ENCODE measurements at places on chromosomes 7 and 10.

DNA sequence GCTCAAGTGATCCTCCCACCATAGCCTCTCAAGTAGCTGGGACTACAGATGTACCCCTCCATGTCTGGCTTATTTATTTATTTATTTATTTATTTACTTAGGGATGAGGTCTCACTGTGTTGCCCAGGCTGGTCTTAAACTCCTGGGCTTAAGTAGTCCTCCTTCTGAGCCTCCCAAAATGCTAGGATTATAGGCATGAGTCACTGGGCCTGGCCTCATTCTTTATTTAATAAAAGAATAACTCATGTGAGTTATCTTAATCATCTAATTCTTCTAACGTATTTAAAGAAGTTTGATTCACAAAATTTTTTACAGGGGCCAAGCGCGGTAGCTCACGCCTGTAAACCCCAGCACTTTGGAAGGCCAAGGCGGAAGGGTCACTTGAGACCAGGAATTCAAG, 8.0 kb upstream of the SLC26A4 start:
- no peak for DNase-seq

DNA sequence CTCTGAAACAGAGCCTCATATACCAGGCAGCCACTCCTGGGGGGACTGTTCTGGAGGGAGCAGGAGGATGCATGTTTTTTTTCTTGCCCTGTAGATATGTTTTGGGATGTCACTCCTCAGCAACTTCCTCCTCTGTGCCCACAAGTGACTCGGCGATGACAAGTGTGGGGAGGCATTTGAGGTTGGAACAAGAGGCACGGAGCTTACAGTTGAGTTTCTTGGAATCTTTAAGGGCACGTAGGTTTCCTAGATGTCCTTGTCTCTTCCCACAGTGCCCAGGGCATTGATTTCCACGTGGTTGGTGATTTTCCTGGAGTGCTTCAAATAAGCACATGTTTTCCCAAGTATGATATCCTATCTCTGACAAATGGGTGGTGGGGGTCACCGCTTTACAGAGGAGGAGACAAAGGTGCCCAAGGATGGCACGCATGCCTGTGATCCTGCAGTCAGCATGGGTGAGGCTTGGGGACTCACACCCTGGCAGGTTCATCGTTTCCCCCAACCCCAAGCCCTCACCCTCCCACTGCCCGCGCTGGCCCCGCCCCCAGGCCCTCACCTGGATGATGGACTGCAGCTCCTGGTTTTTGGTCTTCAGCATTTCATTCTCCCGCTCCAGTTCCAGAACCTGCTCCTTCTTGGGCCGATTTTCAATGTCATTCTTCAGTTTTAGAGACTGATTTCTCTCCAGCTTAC, 95.2 kb upstream of the GNA12 start:
- DNase-seq = no peak

- DNase-seq = no peak
These were observed 1184.1 kb downstream of the TYW1 start for GRCh38 chr7:68180761-68181160.

- no peak for DNase-seq
These were observed 659 bp downstream of the OPTN start for GRCh38 chr10:13100349-13101294.

GRCh38 chr10:19843487-19843886, 27.3 kb downstream of the PLXDC2 start:
- DNase-seq = no peak

- no peak for DNase-seq
These were observed 442 bp downstream of the STYXL1 start for GRCh38 chr7:76047305-76047810.

DNA sequence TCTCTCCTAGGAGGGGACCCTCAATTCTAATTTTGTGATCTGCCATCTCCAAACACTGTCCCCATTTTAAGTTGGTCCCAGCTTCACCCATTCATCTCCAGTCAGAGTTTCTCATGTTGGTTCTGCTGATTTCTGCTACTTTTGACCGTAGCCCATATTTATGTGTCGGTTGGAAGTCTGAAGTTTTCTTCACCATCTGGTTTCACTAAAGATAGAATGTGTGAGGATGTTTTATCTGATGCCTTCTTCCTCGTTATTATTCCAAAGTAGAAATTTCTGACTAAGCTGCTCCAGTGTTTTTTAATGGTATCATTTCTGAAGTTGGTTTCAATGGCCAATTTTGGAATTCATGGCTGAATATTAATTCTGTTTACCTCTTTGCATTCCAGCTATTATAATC, 21.3 kb upstream of the IFIT2 start:
- no peak for DNase-seq

DNA sequence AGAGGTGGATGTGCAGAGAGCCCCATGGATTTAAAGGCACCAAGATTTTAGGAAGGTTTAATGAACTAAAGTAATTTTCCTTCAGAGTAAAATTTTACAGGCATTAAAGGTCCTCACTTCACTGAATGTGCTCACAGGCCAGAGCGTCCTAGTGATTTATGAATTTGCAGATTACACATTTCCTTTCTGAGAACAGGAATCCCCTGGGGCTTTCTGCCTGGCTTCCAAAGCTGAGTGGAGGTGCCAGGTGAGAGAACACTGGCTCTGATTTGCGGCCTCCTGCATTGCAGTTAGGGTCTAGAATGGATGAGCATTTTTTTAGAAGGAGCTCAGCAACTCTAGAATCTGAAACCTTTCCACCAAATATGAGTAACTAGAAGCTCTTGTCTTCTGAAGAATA, 194.3 kb downstream of the SORCS3 start:
- no peak for DNase-seq

DNA sequence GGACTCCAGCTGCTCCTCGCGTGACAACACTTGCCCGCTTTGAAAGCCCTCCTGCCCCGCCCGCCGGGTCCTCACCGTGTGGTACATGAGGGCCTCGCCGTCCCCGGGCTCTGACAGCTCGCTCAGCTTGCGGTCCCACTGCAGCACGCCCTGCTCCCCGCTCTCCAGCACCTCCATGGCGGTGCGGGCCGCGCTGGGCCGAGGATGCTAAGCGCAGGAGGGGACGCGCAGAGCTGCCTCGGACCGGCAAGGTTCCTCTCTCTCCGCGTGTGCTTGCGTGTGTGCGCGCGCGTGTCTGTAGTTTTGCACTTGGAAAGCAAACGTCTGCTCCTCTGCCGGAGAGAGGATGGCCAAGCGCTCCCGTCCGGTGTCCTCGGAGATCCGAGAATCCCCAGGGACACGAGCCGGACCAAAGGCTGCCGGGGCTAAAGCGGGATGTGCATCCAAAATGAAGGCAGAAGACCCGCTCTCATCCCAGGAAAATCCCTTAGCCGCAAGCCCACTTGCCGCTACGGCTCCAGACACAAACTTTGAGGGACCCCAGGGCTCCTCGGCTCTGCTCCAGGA, at the start of gene CREB3L2:
Gene CREB3L2 (minus strand): TSS at position 558 of the 567 bp plus-strand sequence. CDS start 381 bp downstream, at position 177.
- peak; percentile 74 for DNase-seq

DNA sequence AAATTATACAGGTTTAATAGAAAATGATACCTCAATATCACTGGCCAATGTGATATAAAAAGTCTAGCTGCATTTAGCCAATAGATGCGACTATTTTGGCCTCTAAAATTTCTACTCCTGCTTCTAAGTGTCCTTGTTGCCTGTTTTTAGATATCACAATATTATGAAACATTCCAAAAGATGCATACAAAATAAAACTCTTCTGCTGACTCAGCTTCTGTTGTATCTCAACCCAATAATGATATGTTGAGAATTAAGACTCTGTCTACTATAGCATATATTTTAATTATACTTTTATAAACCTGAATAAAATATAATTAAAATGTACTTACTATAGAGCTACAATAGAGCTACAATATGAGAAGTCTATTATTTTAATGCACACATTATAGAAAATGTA, 661.0 kb upstream of the TEX47 start:
- DNase-seq = no peak

- no peak for DNase-seq
These were observed 174.8 kb downstream of the FOXP2 start for GRCh38 chr7:114589436-114589835.

- DNase-seq = no peak
These were observed 71.0 kb upstream of the ADAM12 start for GRCh38 chr10:126459032-126459831.

GRCh38 chr10:3774018-3774813, 10.8 kb downstream of the KLF6 start:
- no peak for DNase-seq

DNA sequence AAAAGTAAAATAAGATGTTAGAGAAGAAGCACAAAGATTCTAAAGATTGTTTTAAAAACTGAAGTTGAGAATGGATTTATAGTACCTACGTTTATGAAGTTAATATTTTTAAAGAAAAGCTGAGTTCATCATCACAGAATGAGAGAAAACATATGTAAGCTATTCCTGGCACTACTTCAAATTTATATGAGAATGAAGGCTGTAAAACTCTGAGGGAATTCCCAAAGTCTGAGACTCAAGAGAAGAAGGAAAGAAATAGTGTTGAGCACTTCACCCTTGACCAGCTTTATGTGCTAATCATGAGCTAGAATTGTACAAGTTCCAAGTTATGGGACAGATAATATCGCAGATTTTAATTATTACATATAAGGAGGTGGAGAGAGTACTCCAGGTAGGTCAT, 323.7 kb upstream of the GNAI1 start:
- DNase-seq = no peak

- DNase-seq = no peak
These were observed 34.8 kb downstream of the VOPP1 start for GRCh38 chr7:55537458-55537990.

- no peak for DNase-seq
These were observed 247.9 kb downstream of the BAMBI start for GRCh38 chr10:28925121-28925663.

DNA sequence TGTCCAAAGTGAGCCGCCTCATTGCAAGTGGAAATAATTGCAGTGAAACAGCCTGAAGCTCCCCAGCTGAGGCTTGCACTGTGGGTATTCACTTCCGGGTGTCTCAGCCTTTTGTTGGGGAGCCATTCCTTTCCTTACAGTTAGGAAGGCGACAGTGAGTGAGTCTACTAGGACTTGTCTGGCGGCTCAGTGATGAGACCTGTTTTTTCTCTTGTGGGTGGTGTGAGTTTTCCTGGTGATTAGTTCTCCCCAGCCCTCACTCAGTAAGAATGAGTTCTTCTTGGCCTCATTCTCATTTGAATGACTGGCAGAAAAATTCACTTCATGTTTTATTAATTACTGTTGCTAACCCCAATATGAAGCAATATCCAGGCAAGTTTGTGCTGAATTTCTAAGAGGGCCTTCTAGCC, 2.6 kb downstream of the PGAM1 start:
- DNase-seq = peak; percentile 41

GRCh38 chr10:131315344-131315743, 3.8 kb upstream of the TCERG1L start:
- no peak for DNase-seq

DNA sequence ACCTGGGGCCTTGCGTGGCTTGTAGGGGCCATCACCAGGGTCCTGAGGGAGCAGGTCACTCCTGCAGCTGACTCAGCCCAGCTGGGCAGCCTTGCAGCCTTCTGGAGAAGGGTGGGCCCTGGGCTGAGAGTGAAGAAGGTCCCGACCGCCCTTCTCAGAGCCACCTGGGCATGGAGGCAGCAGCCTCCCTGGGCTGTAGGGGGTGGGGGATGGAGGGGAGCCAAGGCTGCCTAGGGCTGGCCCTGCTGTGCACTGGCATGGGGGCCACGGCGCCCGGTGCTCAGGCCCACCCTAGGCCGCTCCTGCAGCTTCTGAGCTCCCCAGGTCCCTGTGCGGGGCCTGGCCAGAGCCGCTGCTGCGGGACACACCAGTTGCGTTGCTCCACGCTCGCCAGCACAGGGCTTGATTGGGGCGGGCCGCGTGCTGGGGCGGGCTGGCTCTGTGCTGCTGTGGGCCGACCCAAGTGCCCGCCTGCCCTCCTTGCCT, 63.6 kb upstream of the NKX6-2 start:
- DNase-seq = no peak

GRCh38 chr7:43164757-43165156, 52.3 kb downstream of the HECW1 start:
- DNase-seq = no peak

GRCh38 chr10:95480102-95480900, 80.9 kb downstream of the SORBS1 start:
- DNase-seq = no peak

- no peak for DNase-seq
These were observed 1.0 kb downstream of the ASB15 start for GRCh38 chr7:123602648-123603047.

GRCh38 chr10:49300140-49300974, 1.4 kb downstream of the C10orf71 start:
- DNase-seq = no peak

DNA sequence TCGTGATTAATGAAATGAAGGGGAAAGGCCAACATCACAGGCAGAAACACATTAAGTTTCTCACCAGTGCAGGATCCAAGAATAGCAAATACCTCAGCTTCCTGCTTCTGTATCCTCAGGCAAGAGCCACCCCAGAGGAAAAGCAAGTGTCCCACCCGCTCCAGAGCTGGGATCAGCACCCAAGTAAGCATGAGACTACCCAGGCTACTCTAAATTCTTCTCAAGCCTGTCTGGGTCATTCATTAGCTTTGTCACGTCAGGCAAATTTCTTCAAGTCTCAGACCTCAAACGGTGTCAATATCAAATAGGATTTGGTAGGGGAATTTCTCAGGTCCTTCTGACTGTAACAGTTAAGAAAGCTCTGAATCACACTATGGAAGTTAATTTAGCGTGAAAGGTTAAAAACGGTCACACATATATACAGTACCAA, 59.0 kb downstream of the GNA12 start:
- DNase-seq = no peak

GRCh38 chr7:94557215-94557614, 47.6 kb downstream of the CASD1 start:
- no peak for DNase-seq

- peak; percentile 58 for DNase-seq
These were observed at the start of gene JMJD1C for GRCh38 chr10:63465293-63466143. Gene JMJD1C, minus strand, starts transcription at chr10:63465977. Its CDS starts 315 bp downstream, at chr10:63465662.

GRCh38 chr7:29139191-29139590, 7.1 kb downstream of the CPVL start:
- no peak for DNase-seq

DNA sequence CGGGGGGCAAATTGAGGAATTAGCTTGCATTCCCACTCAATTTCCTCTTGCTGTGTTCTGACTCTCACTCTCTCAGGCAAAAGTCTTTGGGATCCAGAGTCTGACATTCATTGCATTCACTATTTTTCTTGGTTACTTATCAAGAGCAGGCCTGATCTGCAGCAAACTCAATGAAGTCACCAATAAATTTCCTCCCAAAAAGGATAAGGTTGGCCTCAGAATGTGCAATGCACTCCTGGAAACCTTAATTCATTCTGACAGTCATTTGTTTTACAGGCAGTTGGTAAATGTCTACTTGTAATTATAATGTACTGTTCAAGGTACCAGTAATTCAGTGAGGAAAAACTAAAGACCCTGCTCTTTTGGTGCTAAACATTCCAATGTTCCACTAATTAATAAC, 6.3 kb upstream of the DGKI start:
- DNase-seq = no peak

DNA sequence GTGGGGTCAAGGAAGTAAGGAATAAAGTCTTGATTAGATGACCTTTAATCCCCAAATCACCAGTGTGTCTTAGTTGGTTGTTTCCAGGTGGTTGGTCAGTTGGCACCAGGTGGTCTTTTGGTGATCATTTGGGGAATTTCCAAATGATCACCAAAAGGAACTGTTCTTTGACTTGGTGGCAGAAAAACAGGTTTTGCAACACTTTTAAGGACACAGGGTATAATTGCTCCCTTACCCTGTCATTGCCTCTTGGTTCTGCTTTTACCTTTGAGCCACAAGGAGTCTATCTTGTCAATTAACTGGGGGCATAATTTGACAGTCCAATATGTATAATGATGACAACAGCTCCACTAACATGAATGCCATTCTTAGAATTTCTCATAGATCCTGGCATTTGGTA, 104.2 kb downstream of the ADK start:
- DNase-seq = no peak

- no peak for DNase-seq
These were observed 10.4 kb downstream of the GRM3 start for GRCh38 chr7:86653919-86654659.

- DNase-seq = no peak
These were observed 270.5 kb downstream of the POU6F2 start for GRCh38 chr7:39248041-39248691.

All from stimulated activated naive CD4-positive, alpha-beta T cell treated with Interleukin-2 at 50 U/mL for 16 hours (primary cell).